ENCODE measurements at places on chromosomes 3 and 15.

DNA sequence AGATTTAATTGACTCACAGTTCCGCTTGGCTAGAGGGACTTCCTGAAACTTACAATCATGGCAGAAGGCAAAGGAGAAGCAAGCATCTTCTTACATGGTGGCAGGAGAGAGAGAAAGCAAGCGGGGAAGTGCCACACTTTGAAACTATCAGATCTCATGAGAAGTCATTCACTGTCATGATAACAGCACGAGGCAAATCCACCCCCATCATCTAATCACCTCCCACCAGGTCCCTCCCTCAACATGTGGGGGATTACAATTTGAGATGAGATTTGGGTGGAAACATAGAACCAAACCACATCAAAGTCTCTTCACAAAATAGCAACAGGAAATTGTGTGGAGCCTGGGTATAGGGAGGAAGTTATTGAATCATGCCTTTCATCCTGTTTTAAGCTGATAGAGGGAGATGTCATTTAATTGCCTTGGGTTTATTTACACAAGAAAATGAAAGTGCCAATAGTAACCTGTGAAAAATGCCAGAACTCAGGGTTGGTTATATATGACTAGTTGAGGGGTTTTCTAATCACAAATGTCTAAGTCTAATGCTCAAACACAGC, 624.8 kb upstream of the LMCD1 start:
- H3K4me3 ChIP-seq = no peak overlapping the region
- no peaks in the 10 kb centered on the region for H3K36me3 ChIP-seq
- peaks cover 2% of the 10 kb centered on the region for H3K27me3 ChIP-seq
- H3K27ac ChIP-seq = no peak overlapping the region
- H3K4me1 ChIP-seq = peaks cover 9% of the 10 kb centered on the region

GRCh38 chr3:107803170-107803569, 280.4 kb downstream of the BBX start:
- no peak overlapping the region for H3K4me3 ChIP-seq
- H3K27me3 ChIP-seq = peaks cover 4% of the 10 kb centered on the region
- H3K27ac ChIP-seq = no peak overlapping the region

DNA sequence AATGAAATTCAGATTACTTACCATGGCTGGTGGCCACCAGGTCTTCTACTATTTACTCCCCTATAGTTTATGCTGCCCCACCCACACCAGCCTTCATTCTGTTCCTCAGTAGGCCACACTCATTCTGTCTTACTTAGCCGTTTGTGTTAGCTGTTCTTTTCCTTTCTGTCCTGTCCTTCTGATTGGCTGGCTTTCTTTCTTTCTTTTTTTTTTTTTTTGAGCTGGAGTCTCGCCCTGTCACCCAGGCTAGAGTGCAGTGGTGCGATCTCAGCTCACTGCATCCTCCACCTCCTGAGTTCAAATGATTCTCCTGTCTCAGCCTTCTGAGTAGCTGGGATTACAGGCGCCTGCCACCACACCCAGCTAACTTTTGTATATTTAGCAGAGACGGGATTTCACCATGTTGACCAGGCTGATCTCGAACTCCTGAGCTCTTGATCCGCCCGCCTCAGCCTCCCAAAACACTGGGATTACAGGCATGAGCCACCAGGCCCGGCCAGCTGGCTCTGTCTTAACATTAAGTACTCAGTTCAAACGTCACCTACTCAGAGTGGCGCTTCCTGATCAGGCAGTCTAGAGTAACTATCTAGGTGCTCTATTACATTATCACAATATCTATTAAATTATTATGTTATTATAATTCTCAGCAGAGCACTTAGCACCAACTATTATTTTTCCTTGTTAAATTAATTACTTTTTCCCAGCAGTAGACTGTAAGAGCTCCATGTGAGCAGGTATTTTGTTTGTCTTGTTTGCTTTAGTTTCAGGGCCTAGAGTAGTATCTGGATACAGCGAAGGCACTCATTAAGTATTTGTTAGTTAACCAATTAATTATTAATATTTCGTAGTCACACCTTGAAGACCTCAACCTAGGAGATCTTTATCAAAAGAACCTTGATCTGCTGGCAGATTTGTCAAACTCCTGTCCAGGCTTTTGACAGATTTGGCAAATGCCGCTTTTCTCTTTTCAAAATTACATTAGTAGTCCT, 6.4 kb downstream of the CMSS1 start:
- peaks cover 3% of the 10 kb centered on the region for H3K27me3 ChIP-seq
- peaks cover 5% of the 10 kb centered on the region for H3K4me1 ChIP-seq
- no peak overlapping the region for H3K4me3 ChIP-seq
- no peak for DNase-seq
- H3K27ac ChIP-seq = no peak overlapping the region
- H3K36me3 ChIP-seq = no peaks in the 10 kb centered on the region

- H3K27ac ChIP-seq = no peak overlapping the region
- H3K27me3 ChIP-seq = no peaks in the 10 kb centered on the region
- no peak for DNase-seq
- peaks cover 14% of the 10 kb centered on the region for H3K36me3 ChIP-seq
- H3K4me1 ChIP-seq = no peaks in the 10 kb centered on the region
- H3K4me3 ChIP-seq = no peak overlapping the region
Measured at GRCh38 chr15:41096178-41096577, 19.9 kb downstream of the INO80 start.

GRCh38 chr3:156793400-156793799, 32.8 kb upstream of the LEKR1 start:
- no peaks in the 10 kb centered on the region for H3K27me3 ChIP-seq
- DNase-seq = no peak
- peaks cover 12% of the 10 kb centered on the region for H3K4me1 ChIP-seq
- no peak overlapping the region for H3K4me3 ChIP-seq
- no peak overlapping the region for H3K27ac ChIP-seq

GRCh38 chr3:123841476-123842238, 42.5 kb downstream of the MYLK start:
- DNase-seq = no peak
- H3K27me3 ChIP-seq = peaks cover 2% of the 10 kb centered on the region
- H3K27ac ChIP-seq = no peak overlapping the region
- H3K4me1 ChIP-seq = peaks cover 7% of the 10 kb centered on the region
- H3K36me3 ChIP-seq = no peaks in the 10 kb centered on the region
- H3K4me3 ChIP-seq = no peak overlapping the region

- peaks cover 20% of the 10 kb centered on the region for H3K36me3 ChIP-seq
- H3K4me1 ChIP-seq = peaks cover 13% of the 10 kb centered on the region
- H3K27me3 ChIP-seq = peaks cover 1% of the 10 kb centered on the region
- no peak overlapping the region for H3K4me3 ChIP-seq
Measured at GRCh38 chr15:63264688-63265293, 12.6 kb upstream of the APH1B start.

GRCh38 chr3:198061119-198062067, 101.4 kb downstream of the LMLN start:
- no peak overlapping the region for H3K27ac ChIP-seq
- DNase-seq = no peak
- H3K36me3 ChIP-seq = no peaks in the 10 kb centered on the region

GRCh38 chr15:70768257-70768883, 5.0 kb upstream of the UACA start:
- H3K27me3 ChIP-seq = peaks cover 2% of the 10 kb centered on the region
- no peaks in the 10 kb centered on the region for H3K36me3 ChIP-seq
- no peak for DNase-seq
- no peak overlapping the region for H3K4me3 ChIP-seq

DNA sequence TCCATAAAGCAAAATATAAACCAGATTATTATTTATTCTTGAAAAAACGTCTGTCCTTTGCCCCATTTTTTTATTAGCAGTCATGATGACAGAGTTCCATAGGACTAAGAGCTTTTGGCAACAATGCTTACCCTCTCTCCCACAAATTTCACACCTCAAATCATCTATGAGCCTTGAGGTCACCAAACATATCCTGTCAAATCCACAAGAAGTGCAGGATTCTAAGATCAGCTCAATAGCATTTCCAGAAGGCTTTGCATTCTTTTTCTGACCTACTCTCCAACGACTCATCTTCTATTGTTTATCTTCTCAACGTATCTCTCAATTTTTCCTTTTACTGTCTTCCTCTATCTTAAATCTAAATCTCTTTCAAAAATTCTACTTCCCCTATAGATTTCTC, 619.1 kb upstream of the BCHE start:
- H3K4me3 ChIP-seq = no peak overlapping the region
- no peaks in the 10 kb centered on the region for H3K36me3 ChIP-seq
- H3K27me3 ChIP-seq = no peaks in the 10 kb centered on the region
- no peak overlapping the region for H3K27ac ChIP-seq
- no peaks in the 10 kb centered on the region for H3K4me1 ChIP-seq

DNA sequence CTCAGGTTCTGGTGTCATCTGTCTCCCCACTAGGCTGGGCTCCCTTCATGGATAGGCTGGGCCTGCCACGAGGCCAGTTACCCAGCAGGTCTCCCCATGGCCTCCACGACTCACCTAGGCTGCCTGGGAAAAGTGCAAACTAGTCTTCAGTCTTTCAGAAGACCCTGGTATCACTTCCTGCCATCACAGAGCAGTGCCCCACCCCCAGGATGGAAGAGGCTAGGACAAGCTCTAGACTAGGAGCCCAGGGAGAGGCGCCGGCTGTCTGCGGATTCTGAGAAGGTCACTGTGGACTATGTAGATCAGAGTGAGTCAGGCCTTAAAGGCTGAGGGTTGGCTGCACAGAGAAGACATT, 63.7 kb downstream of the CORO2B start:
- H3K27ac ChIP-seq = no peak overlapping the region
- H3K27me3 ChIP-seq = no peaks in the 10 kb centered on the region
- peaks cover 14% of the 10 kb centered on the region for H3K36me3 ChIP-seq
- H3K4me1 ChIP-seq = peaks cover 35% of the 10 kb centered on the region
- H3K4me3 ChIP-seq = no peak overlapping the region
- DNase-seq = no peak

DNA sequence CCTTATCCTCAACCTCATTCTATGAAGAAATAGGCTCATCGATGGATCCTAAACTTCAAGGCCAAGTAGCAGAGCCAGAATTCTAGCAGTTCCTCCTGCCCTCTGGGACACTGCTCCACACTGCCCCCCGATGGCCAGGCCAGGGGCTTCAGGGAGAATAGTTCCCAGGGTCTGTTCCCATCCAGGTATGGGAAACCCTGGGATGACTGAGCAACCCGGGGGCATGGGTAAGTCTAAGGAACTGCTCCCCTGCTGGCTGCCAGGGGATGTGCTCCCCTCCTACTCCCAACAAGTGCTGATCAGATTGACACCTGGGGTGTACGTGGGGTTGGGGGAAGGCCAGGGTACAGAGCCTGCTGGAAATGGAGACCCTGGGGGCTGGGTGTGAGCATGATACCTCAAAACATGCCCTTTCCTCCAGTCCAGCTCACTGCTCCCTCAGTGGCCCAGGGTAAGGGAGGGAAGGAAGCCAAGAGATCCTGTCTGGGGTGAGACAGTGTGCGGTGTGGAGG, 7.6 kb downstream of the ULK3 start:
- no peak overlapping the region for H3K27ac ChIP-seq
- H3K27me3 ChIP-seq = peaks cover 2% of the 10 kb centered on the region
- H3K4me3 ChIP-seq = no peak overlapping the region
- peaks cover 7% of the 10 kb centered on the region for H3K4me1 ChIP-seq
- peaks cover 14% of the 10 kb centered on the region for H3K36me3 ChIP-seq

DNA sequence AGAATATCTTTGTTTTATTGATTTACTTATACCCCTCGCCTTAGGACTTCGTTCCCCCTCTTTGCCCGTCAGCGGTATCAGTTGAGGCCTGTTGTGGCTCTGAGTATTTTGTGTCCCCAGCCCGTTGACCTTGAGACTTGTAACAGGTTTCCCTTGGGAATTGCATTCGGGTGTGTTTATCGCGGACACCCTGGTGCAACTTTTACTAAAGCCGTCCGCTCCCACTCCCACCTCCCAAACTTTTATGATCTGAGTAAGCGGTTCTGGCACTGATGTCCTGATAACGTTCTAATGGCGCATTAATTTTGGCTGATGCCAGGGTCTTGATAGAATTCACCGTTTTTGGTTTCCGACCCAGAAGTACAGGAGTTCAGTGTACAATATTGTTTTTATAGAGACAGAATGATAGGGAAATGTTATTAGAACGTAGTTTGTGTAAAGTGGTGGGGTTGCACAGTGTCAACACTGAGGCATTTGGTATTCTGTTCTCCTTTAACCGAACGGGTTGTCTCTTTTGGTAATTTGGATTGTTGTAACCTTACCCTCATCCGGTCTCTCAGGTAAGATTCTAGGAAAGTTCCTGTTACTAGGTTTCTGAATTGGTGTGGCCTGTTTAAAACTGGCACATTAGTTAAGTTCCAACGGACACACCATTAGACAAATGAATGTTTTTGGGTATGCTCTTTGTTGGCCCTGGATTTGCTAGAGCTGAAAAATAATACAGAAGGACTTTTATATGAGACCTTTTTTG, 47.8 kb downstream of the OIP5 start:
- peaks cover 33% of the 10 kb centered on the region for H3K36me3 ChIP-seq
- peaks cover 6% of the 10 kb centered on the region for H3K27me3 ChIP-seq
- DNase-seq = no peak
- H3K4me3 ChIP-seq = peak overlapping the region; percentile 100
- H3K4me1 ChIP-seq = peaks cover 26% of the 10 kb centered on the region

GRCh38 chr15:97143592-97144376, 813.3 kb downstream of the NR2F2 start:
- H3K4me3 ChIP-seq = no peak overlapping the region
- no peaks in the 10 kb centered on the region for H3K27me3 ChIP-seq
- DNase-seq = no peak
- no peaks in the 10 kb centered on the region for H3K36me3 ChIP-seq
- no peak overlapping the region for H3K27ac ChIP-seq
- H3K4me1 ChIP-seq = no peaks in the 10 kb centered on the region

- H3K4me3 ChIP-seq = no peak overlapping the region
- peaks cover 6% of the 10 kb centered on the region for H3K36me3 ChIP-seq
- H3K4me1 ChIP-seq = peaks cover 7% of the 10 kb centered on the region
- DNase-seq = no peak
- H3K27me3 ChIP-seq = no peaks in the 10 kb centered on the region
- H3K27ac ChIP-seq = no peak overlapping the region
Measured at GRCh38 chr3:128532012-128532983, 39.3 kb upstream of the GATA2 start.

DNA sequence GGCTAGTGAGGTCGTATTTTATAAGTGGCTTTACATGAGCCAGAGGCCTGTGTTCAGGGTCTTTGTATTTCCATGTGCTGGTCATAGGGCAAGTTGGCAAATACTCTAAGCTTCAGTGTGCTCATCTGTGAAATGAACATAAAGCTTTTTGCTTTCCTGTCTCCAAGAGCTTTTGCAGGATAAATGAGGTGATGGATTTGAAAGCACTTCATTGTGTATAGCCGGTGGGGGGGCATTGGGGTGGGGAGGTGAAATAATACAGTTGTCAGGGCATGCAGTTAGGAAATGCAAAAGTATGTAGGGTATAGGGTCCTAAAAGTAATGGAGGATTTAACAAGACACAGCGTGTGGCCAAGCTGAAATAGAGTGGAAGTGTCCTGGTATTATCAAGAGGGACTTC, 67.7 kb downstream of the ARNT2 start:
- H3K4me3 ChIP-seq = no peak overlapping the region
- H3K27ac ChIP-seq = no peak overlapping the region
- no peaks in the 10 kb centered on the region for H3K36me3 ChIP-seq
- peaks cover 3% of the 10 kb centered on the region for H3K27me3 ChIP-seq

GRCh38 chr3:147702509-147702908, 293.3 kb downstream of the ZIC1 start:
- no peaks in the 10 kb centered on the region for H3K4me1 ChIP-seq
- DNase-seq = no peak
- H3K27me3 ChIP-seq = no peaks in the 10 kb centered on the region

- no peaks in the 10 kb centered on the region for H3K4me1 ChIP-seq
- no peak overlapping the region for H3K27ac ChIP-seq
- H3K4me3 ChIP-seq = no peak overlapping the region
- no peaks in the 10 kb centered on the region for H3K27me3 ChIP-seq
- no peak for DNase-seq
- no peaks in the 10 kb centered on the region for H3K36me3 ChIP-seq
Measured at GRCh38 chr15:65264863-65265430, 21.7 kb downstream of the PARP16 start.

All from endothelial cell (in vitro differentiated cells).